ENCODE measurements at places on chromosomes 1 and 21. TPM values are rescaled to one million over a fixed set of nuclear protein-coding genes. Genes with fewer than 3 reads are reported as not detected.
A peak's percentile ranks its signal among the peaks of the same experiment; 100 is the strongest.

Gene CFAP107
- total RNA-seq = not detected

Gene GIPC2
- total RNA-seq = 24.0 TPM

Gene LYPD8
- not detected for total RNA-seq

Gene SYDE2
- 12.8 TPM for total RNA-seq

GRCh38 chr1:222031318-222031717, 289.4 kb upstream of the DUSP10 start:
- no peak overlapping the region for H3K4me3 ChIP-seq
- no peak overlapping the region for H3K27ac ChIP-seq
- no peaks in the 10 kb centered on the region for H3K27me3 ChIP-seq
- H3K4me1 ChIP-seq = no peaks in the 10 kb centered on the region
- no peak for DNase-seq
- H3K36me3 ChIP-seq = no peaks in the 10 kb centered on the region

- no peaks in the 10 kb centered on the region for H3K4me1 ChIP-seq
- no peak for DNase-seq
- no peak overlapping the region for H3K4me3 ChIP-seq
- H3K27ac ChIP-seq = no peak overlapping the region
- H3K36me3 ChIP-seq = no peaks in the 10 kb centered on the region
- H3K27me3 ChIP-seq = no peaks in the 10 kb centered on the region
These were observed 78.9 kb upstream of the ACTRT2 start for GRCh38 chr1:2942410-2942809.

GRCh38 chr1:1144122-1144842, 28.4 kb upstream of the C1orf159 start:
- no peaks in the 10 kb centered on the region for H3K36me3 ChIP-seq
- H3K4me3 ChIP-seq = no peak overlapping the region
- H3K27ac ChIP-seq = peak overlapping the region; percentile 65
- H3K27me3 ChIP-seq = no peaks in the 10 kb centered on the region
- DNase-seq = no peak
- peaks cover 7% of the 10 kb centered on the region for H3K4me1 ChIP-seq
